Stimulated activated CD4-positive, alpha-beta T cell treated with anti-CD3 and anti-CD28 coated beads, TNF-alpha, amount 100 ng/mL, for 1 hour (primary cell): ENCODE measurements at places on chromosomes 2 and 18.

DNA sequence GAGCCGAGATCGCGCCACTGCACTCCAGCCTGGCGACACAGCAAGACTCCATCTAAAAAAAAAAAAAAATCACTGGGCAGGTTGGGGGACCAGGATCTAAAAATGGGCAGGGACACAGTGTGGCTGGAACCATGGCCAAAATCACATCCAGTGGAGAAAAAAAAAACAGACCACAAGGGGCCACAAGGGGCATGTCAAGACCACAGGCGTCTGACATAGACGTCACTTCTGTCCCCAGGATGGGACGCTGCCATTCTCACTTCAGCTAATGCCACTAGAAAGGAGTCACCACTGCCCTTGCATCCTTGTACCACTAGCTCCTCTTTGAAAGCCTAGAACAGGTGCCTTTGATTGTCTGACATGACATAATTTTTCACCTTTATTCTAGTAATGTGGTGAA, 2.5 kb upstream of the POMC start:
- DNase-seq: no peak

GRCh38 chr2:21361957-21362486, 238.3 kb downstream of the TDRD15 start:
- DNase-seq: no peak

GRCh38 chr2:121955426-121955825, 200.0 kb downstream of the TSN start:
- no peak for DNase-seq

- DNase-seq: no peak
These were observed 89.6 kb upstream of the PMAIP1 start for GRCh38 chr18:59810183-59810582.

DNA sequence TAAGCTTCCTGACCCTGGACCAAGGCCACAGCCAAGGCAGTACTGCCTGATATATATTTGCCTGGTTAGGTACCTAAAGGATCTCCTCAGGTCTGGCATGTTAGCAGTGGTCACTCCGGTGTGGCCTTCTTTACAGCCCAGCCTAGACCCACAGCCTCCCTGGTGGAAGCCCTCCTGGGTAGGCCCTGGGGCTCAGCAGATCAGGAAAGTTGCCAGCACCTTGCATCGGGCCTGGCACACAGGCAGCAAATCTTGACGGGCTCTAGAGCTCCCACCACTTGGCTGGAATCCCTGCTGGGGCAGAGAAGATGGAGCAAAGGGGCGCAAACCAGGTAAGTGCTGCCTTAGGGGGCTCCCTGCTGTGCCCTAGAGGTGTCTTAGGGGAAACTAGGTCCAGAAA, 40.9 kb upstream of the ATP6V1B1 start:
- no peak for DNase-seq

- no peak for DNase-seq
These were observed 111.5 kb upstream of the GLI2 start for GRCh38 chr2:120624061-120624737.

DNA sequence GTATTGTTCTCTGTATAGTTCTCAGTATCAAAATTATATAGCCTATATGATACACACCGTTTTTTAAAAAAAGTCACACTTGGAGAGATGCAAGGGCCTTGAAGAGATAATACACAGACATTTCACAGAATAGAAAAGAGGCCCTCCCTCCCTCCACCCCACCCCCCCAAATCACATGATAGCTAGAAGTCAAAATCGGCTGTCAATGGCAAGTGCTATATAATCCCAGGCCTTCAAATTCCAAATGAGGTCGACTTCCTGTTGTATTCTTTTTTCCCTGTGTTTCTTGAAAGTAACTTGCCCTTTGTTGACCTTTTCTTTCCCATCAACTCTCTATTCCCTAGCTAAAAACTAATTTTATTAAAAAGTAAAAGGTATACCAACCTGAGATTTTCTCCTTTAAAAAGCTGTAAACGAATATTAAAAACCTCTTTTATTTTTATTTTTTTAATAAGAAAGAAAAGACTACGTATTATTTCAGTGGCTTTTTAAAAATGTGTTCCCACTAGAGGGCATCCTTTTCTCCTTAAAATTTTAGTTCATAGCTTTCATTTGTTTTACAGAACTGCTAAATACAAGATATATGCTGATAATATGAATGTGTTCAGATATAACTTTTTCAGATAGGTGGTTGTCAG, 46.6 kb downstream of the KCMF1 start:
- no peak for DNase-seq

- no peak for DNase-seq
These were observed 20.1 kb upstream of the ACMSD start for GRCh38 chr2:134818321-134818720.

DNA sequence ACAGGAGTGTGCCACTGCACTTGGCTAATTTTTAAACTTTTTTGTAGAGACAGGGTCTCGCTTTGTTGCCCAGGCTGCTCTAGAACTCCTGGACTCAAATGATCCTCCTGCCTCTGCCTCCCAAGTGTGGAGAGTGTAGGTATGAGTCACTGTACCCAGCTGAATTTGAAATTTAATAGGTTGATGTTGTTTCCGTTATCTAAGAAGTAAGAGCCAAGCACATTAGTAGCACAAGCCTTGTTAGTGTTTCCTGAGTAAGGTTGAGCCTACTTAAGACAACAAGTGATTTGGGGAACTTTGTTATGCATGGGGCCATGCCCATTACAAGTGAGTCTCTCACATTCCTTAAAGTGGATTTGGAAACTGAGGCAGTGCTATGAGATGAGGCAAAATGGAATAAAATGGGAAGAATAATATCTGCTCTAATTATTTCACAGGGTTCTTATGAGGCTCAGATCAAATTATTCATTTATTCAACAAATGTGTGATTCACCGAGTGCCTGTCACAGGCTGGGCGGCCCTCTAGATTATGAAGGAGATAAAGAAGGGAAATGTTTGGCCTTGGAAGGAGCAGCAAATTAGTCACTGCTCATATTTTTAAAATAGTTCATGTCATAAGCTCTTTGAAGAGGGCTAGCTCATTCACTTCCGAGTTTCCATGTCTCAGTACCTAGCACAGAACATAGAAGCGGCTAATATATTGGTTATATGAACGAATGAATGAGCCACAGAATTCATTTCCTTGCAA, 217.2 kb downstream of the LDLRAD4 start:
- DNase-seq: no peak

DNA sequence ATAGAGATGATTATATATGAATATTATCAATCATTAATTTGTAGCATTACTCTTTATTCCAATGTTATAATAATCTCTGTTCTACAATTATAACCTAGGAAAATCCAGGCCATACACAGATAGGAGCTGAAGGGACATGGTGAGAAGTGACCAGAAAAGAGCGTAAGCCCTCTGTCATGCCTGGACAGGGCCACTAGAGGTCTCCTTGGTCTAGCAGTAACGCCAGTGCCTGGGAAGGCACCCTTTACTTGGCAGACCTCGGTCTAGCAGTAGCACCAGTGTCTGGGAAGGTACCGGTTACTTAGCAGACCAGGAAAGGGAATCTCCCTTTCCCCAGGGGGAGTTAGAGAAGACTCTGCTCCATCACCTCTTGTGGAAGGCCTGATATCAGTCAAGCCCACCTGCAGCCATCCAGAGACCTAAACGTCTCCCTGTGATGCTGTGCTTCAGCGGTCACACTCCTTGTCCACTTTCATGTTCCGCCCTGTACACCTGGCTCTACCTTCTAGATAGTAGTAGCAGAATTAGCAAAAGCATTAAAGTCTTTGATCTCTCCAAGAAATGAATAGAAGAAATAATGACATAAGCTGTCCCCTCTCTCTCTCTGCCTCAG, 447.5 kb upstream of the FSIP2 start:
- no peak for DNase-seq

GRCh38 chr2:183031911-183032794, 6.1 kb downstream of the NCKAP1 start:
- no peak for DNase-seq

- no peak for DNase-seq
These were observed 58.7 kb upstream of the SP3 start for GRCh38 chr2:174023591-174024523.

- no peak for DNase-seq
These were observed 32.1 kb upstream of the INSIG2 start for GRCh38 chr2:118056165-118056534.

GRCh38 chr2:237134321-237135230, 48.9 kb downstream of the COPS8 start:
- no peak for DNase-seq

DNA sequence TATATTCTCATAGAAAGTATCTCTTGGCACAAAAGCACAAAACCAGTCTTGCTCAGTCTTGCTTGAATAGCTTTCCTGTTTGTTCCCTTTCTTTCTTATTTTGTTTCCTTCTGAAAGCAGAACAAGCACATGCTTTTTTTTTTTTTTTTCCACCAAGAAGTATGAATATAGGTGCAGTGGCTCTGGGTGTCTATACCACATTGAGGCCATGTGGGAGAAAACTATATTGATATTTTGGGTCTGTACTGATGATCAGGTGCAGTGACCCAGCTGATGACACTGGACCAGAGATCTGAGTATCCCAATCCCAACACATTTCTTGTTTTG, 28.7 kb downstream of the GEMIN6 start:
- DNase-seq: no peak

- no peak for DNase-seq
These were observed 60.9 kb downstream of the EDAR start for GRCh38 chr2:108927936-108928659.

GRCh38 chr18:39190508-39190907, 1624.9 kb upstream of the CELF4 start:
- no peak for DNase-seq

GRCh38 chr18:25097057-25097456, 254.9 kb downstream of the ZNF521 start:
- DNase-seq: no peak

DNA sequence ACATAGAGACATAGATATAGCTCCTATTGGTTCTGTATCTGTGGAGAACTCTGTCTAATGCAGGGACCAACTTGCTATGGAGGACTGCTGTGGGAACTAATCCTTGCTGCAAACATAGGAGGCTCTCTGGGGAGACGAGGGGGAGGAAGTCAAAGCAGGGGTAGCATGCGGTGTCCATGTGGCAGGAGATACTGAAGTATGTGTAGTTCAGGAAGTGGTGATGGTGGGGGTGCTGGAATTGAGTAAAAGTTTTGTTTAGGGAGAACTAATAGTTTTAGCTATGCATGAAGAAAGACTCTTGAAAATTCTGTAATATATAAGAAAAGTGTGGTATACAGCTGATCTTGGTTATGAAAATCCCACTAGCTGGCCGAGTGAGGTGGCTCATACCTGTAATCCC, 62.0 kb downstream of the ANKRD44 start:
- DNase-seq: no peak

- no peak for DNase-seq
These were observed 106.1 kb downstream of the ETAA1 start for GRCh38 chr2:67503066-67503795.

DNA sequence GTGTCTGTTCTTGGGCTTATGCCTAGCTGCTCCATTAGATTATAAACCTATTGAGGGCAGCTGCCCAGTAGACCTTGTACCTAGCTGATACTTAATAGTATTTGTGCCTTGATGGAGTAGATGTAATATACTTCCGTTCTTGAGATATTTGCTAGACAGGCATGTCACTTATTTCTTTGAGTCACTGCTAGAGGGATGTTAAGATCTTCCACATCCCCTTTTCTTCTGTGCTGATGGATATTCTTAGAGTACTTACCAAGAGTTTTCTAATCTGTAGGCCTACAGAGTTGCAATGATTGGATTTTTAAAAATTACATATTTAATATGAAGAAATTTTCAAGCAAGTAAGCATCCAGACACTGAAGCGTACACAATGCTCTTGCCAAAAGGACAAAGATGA, 226.7 kb downstream of the TPGS2 start:
- DNase-seq: no peak

- DNase-seq: no peak
These were observed 105.4 kb upstream of the MMADHC start for GRCh38 chr2:149692961-149693396.

DNA sequence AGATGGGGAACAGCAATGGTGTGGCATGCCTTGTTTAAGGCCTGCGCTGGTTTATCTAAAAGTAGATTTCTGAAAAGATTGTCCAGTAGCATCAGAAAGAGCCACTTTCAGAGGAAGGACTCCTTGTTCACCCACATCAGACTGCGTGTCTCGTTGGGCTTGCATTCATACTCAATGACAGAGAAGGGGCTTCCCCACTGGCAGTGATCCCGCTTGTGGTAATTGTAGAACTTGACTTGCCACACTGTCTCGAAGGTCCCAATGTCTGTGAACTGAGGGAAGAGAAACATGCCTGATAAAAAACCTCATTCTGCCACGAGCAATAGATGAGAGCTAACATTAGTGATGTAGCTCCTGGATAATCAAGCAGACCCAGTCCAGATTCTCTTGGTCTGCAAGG, 26.0 kb downstream of the CNRIP1 start:
- no peak for DNase-seq

DNA sequence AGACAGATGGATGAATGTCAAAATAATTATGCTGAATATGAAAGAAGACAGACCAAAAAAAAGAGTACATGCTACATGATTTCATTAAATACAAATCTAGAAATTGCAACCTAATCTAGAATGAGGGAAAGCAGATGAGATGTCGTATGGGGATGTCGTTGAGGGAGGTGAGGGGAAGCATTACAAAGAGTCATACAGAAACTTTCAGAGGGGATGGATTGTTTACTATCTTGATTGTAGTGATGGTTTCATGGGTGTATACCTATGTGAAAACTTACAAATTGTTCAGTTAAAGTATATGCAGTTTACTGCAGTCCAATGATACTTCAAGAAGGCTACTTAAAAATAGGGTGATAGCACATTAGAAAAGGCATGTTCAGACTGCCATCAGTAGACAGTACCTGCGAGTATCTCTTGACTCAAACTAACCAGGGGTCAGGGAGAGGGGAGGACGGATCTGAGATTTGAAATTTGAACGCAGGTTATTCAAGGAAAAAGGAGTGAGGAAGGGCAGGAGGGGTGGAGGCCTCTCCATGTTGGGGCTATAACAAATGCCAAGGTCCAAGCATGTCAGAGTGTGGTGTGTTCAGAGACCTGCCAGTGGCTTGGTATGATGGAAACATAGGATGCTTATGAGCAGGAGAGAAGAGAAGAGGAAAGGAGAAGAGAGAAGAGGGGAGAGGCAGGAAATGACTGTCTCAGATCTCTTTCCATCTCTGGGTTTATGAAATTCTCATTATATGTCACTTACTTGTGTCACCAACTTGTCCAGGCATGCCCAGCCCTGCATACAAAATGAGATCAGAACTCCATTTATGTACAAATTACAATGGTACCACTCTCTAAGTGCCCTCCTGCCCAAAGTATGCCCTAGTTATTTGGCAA, 257.3 kb upstream of the CXCR4 start:
- DNase-seq: no peak

DNA sequence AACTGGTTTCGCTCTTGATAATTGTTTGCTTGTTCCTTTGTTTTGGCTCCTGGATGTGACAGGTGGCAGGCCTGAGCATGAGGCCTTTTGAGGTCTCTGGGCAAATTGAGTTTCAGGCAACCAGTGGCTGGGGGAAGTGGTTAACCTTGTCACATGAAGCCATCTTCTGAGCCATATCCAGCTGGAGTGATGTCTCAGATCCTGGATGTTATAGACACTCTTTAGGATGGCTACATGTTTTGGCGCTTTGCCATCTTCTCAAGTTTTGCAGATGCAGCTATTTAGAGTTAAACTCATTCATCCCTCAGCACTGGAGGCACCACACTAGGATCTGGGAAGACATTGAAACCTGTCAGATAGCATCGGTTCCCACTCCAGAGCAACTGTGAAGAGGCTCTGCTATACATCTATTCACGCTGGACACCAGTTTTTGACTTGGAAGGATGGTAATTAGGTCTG, 25.3 kb upstream of the TACR1 start:
- no peak for DNase-seq

- no peak for DNase-seq
These were observed 572.7 kb upstream of the SALL3 start for GRCh38 chr18:78406743-78407465.

- no peak for DNase-seq
These were observed 42.1 kb upstream of the ARHGAP25 start for GRCh38 chr2:68692511-68692910.
